ENCODE measurements at places on chromosomes 1 and 21. TPM values are rescaled to one million over a fixed set of nuclear protein-coding genes. Genes with fewer than 3 reads are reported as not detected.

The MPZ gene
- total RNA-seq: 11.2 TPM

DNA sequence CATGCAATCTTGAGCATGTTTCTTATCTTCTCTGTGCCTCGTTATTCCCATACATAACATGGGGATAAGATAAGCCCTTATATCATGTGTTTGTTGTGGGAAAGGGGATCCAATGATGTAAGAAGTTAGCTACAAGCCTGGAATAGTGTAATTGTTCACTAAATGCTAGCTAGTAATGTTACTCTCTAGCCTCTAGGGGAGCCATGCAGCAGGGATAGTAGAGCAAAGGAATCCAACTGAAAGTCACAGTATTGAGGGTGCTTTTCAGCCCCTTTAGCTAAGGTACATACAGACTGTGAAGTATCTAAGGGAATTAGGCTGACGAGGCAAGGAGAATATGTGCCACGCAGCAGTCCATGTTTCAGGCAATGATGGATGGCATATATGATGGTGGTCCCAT lies 46.9 kb downstream of the IL23R start:
- ATAC-seq: no peak

The DNAH14 gene
- total RNA-seq: 32.4 TPM

The NMNAT2 gene
- 2.2 TPM for total RNA-seq

The AGL gene
- total RNA-seq: 131 TPM

GRCh38 chr1:230153641-230154296 lies 86.7 kb downstream of the GALNT2 start:
- peak; percentile 71 for ATAC-seq

The FCGR1A gene
- total RNA-seq: 21.4 TPM

The PAFAH2 gene
- 8.1 TPM for total RNA-seq

The AK5 gene
- total RNA-seq: 3.4 TPM

GRCh38 chr21:42425591-42425990 lies 21.9 kb downstream of the UBASH3A start:
- no peak for ATAC-seq

DNA sequence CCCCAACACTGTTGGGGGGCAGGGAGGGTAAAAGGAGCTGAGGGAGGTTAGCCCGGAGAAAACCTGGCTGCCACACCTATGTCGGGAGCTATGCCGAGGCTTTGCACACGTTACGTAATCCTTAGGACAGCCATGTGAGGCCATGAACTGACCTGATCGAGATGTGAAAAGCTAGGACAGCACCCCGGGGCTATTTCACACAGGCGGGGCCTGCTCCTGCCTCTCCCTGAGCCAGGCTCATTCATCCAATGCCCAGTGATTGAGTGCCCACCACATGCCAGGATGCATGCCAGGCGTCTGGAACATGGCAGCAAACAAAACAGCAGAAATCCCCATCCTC lies 30.2 kb downstream of the LDLRAP1 start:
- no peak for ATAC-seq

The OTUD3 gene
- total RNA-seq: 7.5 TPM

DNA sequence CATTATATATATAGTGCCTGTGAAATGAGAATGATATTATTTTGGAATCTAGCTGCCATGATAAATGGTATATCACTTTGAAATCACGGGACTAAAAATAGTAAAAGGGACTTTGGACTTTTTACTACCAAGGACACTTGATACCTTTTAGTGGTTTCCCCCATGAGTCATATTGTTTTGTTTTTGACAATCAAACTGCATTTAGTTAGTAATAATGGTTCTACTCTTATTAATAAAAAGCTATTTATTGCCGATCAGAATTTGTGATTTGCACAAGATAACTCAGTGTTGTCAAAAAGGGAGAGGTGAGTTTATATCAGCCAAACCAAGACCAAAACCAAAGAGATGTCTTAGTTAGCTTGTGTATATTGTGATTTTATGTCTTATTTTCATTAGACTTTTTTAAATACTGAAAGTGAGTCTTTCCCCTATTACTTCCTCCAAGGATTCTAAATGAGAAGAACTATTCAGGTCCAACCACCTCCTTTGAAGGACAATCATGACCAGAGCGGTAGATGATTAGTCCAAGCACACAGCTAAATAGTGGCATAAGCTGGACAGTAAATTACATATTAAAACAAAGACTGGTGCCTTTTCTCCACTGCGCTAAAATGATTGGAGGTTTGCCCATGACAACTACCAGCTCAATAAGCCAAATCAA lies 281.7 kb upstream of the ESRRG start:
- no peak for ATAC-seq

The CFHR4 gene
- not detected for total RNA-seq

- ATAC-seq: no peak
Observed at GRCh38 chr1:106995970-106996369, 60.5 kb upstream of the PRMT6 start.

DNA sequence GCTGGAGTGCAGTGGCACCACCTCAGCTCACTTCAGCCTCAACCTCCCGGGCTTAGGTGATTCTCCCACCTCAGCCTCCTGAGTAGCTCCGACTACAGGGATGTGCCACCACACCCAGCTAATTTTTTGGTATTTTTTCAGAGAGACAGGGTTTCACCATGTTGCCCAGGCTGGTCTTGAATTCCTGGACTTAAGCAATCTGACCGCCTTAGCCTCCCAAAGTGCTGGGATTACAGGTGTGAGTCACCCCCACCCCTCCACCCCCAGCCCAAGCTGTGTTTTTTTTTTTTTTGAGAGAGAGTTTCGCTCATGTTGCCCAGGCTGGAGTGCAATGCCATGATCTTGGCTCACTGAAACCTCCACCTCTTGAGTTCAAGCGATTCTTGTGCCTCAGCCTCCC lies 75.4 kb downstream of the NKAIN1 start:
- ATAC-seq: no peak

GRCh38 chr21:39353295-39353694 lies 4.4 kb upstream of the HMGN1 start:
- no peak for ATAC-seq

The C1orf53 gene
- total RNA-seq: not detected

The C21orf58 gene
- 0.13 TPM for total RNA-seq
